Stimulated activated CD4-positive, alpha-beta T cell treated with anti-CD3 and anti-CD28 coated beads, Interleukin-12 subunit alpha, Interleukin-12 subunit beta, amount 100 ng/mL, for 24 hours (primary cell): ENCODE measurements at places on chromosomes 11 and 22.

DNA sequence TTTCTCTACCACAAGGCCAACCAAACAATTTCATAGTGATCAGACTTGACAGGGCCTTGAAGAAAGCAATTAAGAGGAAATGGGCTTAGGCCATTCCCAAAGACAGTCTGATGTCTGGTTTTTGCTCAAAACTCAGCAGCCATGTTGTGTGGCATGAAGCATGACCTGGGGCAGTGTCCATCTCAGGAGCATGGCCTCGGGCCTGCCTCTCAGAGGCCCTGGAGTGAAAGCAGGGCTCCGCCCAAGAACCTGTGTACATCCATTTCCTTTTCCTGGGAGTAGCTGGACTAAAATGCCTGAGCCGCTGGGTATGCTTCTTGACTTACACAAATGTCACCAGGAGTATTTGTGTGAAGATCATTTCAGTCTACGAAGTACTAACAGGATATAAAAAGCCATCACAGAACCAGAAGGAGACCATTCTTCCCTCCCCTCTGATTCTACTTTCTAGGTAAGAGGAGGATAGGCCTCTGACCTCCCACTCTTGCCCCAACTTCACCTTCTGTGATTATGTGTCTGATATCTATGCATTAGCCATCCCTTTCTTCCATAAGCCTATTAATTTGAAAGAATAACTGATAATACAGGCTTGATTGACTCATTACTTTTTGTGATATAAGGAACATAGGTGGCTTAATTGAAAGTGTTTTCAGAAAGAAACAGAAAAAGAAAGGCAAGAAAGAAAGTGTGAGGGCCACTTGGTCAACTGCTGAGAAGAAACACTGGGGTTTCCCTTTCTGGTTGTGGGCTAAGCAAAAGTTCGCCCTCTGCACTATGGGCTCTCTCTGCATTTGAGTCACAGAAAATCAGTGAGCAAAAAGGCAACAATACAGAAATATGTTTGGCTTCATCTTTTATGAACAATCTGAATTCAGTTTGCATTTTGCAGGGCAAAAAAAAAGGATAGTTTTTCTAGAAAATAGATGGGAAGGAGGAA lies 188.6 kb upstream of the MTMR2 start:
- DNase-seq: no peak

GRCh38 chr11:19738124-19738523 lies 25.5 kb downstream of the NAV2 start:
- no peak for DNase-seq

- DNase-seq: no peak
Measured at GRCh38 chr11:127063241-127063640, 62.7 kb upstream of the KIRREL3 start.

GRCh38 chr11:131672191-131672590 lies 301.8 kb downstream of the NTM start:
- DNase-seq: no peak

- no peak for DNase-seq
Measured at GRCh38 chr22:20427945-20428417, 9.6 kb downstream of the SCARF2 start.

DNA sequence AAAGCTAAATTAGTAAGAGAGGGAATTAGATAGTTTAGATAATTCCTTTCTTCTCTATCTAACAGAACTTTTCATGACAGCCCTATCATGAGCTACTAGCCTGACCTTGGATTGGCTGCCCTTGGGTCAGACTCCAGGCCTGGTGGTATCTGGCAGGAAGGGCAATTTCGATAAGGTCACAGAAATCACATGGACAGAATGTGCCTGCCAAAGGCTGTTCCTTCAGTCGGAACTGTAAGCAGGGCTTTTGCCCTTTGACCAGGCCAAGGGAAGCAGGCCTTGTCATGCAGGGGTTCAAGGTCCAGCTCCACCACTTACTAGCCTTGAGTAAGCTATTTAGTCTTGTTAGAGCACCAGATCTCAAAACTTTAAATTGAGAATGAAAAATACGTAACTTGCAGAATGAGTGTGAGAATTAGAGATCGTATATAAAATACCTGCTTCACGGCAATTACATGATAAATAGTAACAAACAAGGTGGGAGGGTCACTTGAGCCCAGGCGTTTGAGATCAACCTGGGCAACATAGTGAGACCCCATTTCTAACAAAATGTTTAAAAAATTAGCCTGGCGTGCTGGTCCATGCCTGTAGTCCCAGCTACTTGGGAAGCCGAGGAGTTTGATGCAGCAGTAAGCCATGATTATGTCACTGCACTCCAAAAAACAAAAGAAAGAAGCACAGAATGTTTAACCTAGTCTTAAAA lies 60.8 kb upstream of the SC5D start:
- DNase-seq: no peak

DNA sequence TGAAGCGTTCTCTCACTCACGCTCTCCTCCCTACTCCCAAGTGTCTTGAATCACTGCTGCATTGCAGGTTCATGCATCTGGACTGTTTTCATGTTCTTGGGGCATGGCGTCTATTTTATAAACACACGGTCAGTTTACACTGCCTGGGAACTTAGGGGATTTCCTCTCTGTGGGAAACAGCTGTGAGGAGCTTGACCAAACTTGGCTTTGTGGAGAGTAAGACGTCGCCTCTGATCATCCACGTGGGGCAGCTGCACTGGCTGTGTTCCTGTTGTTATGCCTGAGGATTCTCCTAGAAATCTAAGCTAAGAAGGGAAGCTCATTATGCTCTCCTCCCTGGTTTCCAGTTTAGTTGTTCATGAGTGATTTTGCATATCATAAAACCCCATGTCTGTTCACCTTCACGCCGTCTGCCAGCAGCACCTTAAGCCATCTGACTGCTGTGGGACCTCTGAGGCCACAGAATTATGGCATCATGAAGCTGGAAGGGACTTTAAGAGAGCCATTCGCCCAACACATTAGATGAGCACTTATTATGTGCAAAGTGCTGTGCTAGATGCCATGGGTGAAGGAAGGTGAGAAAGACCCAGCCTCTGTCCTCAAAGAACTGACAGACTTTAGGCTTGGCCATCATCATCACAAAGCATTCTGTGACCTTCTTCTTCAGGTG lies 38.8 kb upstream of the POU2AF1 start:
- no peak for DNase-seq

DNA sequence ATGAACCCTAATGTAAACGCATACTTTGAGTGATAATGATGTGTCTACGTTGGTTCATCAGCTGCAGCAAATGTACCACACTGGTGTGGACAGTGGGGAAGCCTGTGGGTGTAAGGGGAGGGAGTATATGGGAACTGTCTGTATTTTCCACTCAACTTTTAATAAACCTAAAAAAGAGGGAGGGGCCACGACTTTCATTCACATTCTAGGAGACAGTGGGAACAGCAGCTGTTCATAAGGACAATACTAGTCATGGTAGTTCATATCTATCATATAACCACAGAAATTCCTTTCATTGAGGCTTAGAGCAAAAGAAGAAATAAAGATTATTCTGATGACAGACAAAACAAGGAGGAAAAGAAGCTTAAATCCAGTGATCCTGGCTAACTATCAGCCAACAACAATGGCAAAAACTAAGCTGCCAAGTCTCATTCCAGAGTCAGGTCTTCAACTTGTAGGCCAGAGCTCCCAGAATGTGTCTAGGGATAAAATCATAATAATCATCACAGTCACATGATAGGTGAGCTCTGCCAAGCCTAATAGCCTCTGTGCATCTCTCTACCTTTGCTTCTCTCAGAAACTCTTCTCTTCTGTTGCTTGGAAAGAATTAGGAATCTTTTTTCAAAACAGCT lies 59.4 kb upstream of the CHRM4 start:
- DNase-seq: no peak

GRCh38 chr11:44780940-44781631 lies 54.3 kb downstream of the TSPAN18 start:
- DNase-seq: no peak

DNA sequence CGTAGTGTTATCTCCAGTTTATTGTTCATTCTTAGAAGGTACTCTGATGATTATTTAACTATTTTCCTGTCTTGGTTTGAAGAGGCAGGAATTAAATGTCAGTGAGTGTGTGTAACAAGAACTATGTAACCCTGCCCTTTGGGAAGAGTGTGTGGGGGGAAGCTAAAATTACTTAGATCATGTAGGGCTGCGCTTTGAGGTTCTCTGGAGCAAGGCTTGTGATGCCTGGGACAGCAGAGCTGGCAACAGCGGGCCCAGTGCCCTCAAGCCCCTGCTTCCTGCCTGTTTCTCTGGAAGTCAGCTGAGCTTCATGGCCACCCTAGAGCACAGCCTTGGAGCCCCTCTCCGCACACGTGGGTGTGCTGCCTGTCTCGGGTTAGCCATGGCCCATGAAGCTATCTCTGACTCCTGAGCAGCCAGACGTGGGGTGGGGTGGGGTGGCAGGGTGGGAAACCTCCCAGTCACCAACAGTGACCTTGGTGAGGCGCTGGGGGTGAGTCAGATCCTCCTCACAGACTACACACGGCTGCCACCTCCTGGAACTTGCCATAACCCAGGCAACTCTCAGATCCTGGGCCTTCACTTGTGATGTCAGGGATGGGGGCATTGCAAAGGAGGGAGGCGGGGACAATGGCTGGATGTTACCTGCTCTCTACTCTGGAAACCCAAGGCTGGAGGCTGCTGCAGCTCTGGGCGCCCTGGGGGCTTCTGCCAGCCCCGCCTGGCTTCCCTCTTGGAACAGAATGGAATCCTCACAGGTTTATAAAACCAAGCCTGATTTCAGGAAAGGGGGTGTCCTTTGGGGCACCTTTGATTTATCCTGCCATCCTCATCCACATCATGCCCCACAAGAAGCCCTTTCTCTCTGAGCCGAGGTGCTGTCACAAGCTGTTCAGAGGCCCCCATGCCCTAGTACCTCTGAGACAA lies 88.6 kb downstream of the SNX19 start:
- peak; percentile 6 for DNase-seq

DNA sequence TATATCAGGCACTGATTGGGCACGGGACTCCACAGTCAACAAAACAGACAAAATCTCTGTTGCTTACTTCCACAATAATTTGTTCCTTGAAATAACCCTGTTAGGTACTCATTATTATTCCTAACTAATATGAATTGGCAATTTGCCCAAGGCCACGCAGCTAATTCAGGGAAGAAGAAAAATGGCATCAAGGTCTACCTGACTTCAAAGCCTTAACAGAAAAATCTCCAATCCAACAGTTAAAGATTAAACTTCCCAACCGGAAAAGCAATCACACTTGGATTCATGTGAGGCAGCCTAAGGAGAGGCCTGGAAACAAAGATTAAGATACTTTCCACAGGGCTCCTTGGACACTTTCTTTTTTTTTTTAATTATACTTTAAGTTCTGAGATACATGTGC lies 68.9 kb downstream of the PRCP start:
- no peak for DNase-seq

DNA sequence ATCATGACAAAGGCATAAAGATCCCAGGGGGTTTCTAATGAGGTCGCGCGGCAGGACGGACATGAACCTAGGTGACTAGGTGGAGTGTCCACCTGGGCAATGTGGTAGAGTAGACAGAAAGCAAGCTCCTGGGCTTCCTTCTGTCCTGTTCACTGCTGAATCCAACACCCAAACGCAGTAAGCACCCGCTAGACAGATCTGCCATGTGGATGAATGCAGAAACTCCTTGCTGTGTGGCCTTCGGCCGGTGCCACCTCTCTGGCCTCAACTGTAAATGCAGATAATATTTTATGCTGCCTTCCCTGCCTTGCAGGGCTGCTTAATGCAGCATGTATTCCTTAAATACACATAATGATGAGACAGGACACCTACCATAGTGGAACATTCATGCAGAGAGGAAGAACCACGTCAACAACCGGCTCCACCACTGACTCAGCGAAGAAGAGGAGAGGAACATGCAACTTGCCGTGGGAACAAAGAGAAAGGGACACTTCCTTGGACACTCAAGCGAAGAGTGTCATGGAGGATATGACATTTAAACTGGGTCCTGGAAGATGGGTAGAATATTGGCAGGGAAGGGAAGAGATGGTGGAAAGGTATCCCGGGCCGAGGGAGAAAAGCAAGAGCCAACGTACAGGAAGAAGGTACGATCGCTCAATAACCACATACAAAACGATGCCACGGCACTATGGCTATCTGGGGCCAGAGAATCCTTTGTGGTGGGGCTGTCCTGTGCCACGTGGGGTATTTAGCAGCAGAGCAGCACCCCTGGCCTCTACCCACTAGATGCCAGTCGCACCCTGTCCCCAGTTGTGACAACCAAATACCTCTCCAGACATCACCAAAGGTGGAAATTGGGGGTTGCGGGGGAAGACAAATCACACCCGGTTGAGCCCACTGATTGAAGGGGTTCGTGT lies 30.8 kb downstream of the MYH9 start:
- DNase-seq: no peak

GRCh38 chr11:28835790-28836189 lies 727.6 kb downstream of the METTL15 start:
- no peak for DNase-seq

- no peak for DNase-seq
Measured at GRCh38 chr22:40276996-40277823, 69.1 kb upstream of the ADSL start.

DNA sequence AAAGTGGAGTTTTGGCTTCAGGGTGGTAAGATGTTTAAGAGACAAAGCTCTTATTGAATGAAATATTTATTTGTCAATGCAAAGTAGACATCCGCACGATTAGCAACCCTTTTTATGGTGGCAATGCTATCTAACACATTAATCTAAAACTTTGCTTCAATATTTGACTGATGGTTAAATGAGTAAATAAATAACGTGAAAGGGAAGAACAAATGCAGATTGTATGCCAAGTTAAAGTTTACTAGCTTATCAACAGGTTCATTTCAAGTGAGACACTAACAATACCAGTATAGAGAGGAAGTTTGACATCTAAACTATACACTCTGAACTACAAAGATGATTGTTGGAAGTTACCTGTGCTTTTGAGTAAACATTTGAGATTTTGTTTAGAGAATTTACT lies 50.1 kb downstream of the AASDHPPT start:
- DNase-seq: no peak

GRCh38 chr11:41895081-41895480 lies 435.6 kb upstream of the LRRC4C start:
- no peak for DNase-seq

GRCh38 chr11:69120096-69120875 lies 35.4 kb upstream of the SMIM38 start:
- DNase-seq: no peak
